ENCODE measurements at places on chromosomes 12 and 14.

DNA sequence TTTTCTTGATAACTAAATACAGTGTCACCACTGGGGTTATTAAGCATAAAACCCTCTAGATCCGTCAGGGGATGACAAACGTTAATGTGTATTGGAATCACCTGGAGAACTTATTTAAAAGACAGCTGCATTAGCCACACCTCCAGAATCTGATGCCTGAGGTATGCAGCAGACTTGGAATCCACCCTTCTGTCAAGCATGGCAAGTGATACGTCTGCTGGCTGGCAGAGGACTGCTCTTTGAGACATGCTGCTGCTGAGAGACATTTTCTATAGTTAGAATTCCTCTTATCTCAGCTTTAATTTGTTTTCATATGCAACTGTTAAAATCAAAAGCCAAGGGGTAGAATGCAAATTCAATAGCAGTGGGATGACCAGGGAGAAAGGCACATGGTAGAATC is 496.3 kb downstream of the NELL2 start:
- peak; percentile 26 for DNase-seq

DNA sequence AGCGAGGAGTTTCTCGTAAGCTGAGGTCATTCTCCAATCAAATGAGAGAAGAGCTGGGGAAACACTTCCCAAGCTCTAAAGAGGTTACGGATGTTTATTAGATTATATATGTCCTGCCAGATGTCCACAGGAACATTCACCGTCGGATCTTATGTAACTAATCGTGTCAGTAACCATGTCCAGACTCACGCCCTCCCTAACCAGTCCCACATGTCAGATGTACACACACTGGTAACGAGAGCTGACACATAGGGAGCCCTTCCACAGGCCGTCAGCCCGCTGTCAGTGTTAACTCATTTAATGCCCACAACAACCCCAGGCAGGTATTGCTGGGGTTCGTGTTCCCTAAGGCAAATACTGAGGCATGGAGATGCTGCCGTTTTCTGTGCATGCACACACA is 223.7 kb upstream of the RTL1 start:
- no peak for DNase-seq

- peak; percentile 56 for DNase-seq
Measured at GRCh38 chr14:101458741-101459550, 102.3 kb upstream of the DIO3 start.

DNA sequence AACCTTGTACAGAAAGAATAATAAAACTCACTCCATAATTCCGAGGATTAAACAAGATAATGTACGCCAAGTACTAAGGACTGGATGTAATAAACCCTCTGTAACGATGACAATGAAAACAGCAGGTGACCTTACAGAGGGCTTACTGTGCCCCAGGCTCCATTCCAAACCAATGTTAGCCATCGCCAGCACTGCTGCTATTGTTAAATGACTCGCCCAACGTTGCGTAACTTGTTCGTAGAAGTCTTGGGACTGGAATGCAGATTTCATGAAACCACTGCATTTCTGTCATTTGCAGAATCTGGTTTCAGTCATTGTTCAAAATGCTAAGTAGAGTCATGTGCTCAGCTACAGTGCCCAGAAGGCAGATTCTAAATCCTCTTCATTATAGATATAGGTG is 728 bp upstream of the STON2 start:
- peak; percentile 46 for DNase-seq

DNA sequence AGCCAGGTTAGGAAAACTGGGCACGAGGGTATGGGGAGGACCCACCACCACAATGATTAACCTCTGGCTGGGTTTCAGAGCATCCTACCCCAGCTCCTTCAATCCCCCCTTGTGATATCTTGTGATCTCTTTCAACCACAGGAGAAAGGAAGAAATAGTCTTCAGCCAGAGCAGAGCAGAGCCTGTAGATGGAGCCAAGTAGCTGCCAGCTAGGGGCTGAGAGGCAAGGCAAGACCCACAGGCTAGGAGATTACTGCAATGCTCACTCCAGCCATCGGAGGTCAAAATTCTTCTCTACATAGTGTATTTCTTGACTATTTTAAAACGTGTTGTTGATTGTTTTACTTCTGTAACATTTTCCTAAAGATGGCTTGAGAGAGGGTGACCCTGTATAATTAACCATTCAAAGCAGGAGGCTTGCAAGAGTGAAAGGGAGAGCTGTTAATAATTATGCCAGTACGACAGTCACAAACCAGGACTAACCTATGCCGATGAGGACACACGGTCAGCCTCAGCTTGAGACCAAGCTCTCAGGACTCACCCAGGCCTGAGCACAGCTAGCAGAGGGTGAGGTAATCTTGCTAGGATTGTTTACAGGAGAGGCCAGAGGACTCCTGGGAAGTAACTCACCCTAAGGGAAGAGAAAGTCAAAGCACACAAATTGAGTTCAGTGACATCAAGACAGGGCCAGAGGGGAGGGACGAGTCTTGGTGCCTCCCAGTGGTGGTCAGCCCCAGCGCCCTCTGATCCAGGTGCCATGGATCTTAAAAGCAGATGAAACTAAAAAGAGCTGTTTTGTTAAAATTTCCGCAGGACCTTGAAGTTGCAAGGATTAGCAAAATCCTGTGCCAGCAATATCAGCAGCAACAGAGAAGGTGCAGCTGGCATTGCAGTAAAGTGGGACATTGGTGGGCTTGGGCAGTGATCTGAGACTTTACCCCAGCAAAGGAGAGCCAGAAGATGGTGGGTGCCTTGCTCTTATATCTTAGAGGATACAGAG is 29.8 kb upstream of the CDKN3 start:
- DNase-seq: peak; percentile 48

GRCh38 chr14:100906420-100906819 is 2.9 kb upstream of the RTL1 start:
- peak; percentile 72 for DNase-seq
